ENCODE measurements at places on chromosomes 12 and 14.
A peak's percentile ranks its signal among the peaks of the same experiment; 100 is the strongest.

GRCh38 chr14:28300356-28300755 lies 466.2 kb upstream of the FOXG1 start:
- DNase-seq, result no peak

- DNase-seq, result no peak
Measured at GRCh38 chr12:95051241-95051640, 22.2 kb downstream of the NR2C1 start.

DNA sequence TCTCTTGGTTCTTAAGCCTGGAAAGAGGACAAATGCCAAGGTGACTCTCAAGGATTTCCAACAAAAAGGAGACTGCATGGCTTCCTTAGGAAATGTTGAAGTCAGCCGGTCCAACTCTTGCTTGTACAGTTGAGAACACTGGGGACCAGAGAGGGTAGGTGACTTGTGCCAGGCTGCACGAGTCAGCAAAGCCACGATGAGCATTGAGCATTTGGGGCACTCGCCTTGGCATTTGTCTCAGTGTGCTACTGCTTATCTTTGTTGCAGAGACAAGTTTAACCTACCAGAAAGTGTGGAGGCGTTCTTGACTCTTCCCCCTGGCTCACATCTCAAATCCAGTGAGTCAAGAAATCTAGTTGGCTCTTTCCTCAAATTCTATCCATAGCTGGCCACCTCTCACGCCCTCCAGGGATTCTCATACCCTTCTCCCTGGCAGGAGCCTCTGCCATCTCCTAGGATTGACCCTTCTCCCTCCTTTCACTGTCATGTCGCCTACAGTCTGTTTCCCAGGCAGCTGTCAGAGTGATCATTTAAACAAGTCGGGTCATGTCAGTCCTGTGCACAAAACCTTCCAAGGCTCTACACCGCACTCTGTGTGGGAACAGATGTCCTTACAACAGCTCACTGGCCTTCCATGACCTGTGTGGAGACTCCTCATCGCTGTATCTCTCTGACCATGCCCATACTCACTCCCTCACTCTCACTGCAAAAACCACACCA lies 17.2 kb upstream of the KRT83 start:
- DNase-seq, result no peak

DNA sequence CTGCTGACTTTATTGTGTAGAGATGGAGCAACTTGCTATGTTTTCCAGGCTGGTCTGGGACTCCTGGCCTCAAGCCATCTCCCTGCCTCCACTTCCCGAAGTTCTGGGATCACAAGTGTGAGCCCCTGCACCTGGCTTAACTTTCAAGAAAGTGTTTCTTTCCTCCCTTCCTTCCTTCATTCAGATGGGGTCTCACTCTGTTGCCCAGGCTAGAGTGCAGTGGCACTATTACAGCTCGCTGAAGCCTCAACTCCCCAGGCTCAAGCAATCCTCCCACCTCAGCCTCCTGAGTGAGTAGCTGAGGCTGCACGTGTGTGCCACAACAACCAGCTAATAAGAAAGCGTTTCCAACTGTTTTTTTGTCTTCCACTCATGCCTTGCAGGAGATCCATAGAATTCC lies 185.6 kb upstream of the AMIGO2 start:
- no peak for DNase-seq

DNA sequence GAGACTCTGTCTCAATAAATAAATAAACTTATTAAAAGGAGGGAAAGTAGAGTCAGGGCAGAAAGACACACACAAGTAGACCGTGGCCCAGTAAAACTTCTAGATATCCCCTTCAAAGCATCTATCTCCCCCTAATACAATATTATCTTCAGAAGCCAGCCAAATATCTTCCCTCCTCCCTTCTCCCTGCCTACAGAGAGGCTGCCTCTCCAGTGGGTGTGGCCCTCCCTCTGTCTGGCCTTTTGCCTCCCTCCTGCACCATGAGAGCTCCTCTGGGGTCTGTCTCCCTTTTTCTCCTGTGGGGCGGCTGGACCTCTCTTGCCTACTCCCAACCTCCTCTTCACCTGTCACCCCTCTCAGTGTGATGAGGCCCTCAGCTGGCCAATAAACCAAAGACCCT lies 139.2 kb downstream of the EGLN3 start:
- DNase-seq, result no peak

GRCh38 chr14:71320734-71321573 lies 413.7 kb downstream of the PCNX1 start:
- DNase-seq, result peak; percentile 69

GRCh38 chr12:7940906-7941305 lies 4.9 kb upstream of the SLC2A3 start:
- DNase-seq, result no peak

- no peak for DNase-seq
Measured at GRCh38 chr12:32366714-32367113, 32.6 kb upstream of the FGD4 start.

- DNase-seq, result no peak
Measured at GRCh38 chr12:6354495-6355393, 12.9 kb upstream of the TNFRSF1A start.
